ENCODE measurements at places on chromosomes 11 and 22.

DNA sequence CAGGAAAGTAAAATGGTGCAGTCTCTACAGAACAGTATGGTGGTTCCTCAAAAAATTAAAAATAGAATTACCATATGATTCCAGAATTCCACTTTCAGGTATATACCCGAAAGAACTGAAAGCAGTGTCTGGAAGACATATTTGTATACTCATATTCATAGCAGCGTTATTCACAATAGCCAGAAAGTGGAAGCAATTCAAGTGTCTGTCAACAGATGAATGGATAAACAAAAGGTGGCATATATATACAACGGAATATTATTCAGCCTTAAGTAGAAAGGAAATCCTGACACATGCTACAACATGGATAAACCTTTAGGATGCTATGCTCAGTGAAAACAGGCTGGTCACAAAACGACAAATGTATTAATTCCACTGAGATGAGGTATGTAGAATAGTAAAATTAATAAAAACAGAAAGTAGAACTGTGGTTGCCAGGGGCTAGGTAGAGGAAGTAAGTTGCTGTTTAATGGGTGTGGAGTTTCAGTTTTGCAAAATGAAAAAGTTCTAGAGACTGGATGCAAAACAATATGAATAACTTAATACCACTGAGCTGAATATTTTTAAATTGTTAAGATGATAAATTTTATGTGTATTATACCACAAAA lies 14.5 kb downstream of the SAA1 start:
- no peak for DNase-seq

- DNase-seq: no peak
Observed at GRCh38 chr11:30016588-30017363, at the start of gene KCNA4. KCNA4 (minus strand) TSS chr11:30017030; CDS start chr11:30012678, 4,352 bp downstream.

DNA sequence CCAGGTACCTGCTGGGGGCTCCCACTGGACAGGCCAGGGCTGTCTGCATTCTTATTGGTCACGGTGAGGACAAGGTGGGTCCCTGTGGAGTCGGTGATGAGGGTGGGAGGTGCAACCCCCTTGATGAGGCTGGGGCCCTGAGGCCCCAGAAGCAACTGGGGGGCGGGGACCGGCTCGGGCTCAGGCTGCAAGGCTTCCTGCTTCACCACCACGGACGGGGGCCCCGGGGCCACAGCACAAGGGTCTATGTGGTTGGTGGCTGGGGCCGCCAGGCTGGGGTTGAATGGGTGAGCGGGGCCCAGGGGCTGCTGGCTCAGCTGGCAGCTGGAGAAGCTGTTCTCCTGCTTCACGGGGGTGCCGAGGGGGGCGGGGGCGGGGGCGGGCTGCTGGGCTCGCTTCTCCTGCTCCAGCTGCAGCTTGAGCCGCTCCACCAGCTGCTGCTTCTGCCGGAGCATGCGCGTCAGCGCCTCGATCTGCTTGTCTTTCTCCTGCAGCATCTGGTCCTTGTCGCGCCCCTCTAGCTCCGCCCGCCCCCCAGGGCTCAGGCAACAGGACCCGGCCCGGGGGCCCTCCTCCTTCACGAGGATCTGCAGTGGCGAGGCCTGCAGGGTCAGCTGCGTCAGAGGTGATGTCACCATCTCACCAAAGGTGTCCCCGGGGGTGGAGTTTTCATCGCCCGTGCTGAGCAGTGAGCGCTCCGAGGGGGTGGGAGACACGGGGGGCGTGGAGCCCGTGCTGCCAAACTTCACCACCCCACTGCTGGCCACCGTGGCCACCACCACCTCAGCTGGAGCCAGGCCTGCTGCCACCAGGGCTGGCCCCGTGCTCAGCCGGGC lies 48.2 kb downstream of the SGSM3 start:
- DNase-seq: no peak

DNA sequence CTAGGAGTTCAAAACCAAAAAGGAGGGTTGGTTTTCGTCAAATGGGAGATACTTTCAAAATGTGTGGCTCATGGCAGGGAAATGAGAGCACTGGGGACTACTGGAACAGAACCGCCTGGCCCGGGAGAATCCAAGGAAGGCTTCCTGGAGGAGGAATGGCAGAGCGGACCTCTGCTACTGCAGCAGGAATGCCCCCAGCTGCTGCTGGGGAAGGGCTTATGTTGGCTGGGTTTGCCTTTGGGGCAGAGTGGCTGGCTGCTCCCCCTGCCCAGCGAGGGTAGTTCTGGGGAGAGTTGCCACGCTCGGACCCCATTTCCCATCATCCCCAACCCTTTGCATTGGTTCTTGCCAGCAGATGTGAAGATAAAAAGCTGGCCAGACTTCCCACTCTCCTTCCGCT lies 10.6 kb upstream of the APOBEC3A start:
- DNase-seq: no peak

DNA sequence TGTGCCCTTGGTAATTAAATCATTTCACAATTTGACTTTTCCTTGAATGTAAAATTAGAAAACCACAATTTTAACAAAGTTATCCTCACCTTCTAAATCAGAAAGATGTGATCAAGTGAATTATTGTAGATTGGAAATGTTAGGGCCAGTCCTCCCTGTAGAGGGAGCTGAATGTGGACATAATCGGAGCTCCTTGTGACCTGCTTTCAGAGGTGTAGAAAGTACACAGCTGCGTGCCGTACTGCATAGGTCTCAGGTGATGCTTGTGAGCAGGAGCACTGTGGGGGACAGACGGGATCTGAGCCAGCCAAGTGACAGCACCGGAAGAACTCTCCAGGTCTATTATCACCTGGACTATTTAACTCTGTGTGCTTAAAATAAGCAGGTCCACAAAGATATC lies 338.0 kb downstream of the AASDHPPT start:
- no peak for DNase-seq

DNA sequence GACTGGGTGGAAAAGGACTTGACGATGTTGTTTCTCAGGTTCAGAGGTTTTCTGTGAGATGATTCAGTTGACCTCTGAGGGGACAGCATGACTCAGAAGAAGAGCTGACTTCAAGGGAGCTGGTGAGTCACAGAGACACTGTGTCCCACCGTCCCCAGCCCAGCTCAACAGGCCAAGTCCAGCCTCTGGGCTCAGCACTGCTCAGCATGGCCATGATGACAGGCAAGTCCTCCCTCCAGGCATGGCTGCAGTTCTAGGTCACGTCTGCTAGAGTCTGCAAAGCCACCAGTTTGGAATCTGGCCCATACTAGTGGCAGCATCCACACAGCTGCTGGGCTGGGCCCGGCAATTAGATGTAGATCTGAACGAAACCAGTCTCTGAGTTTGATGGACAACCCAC lies 12.9 kb downstream of the TRIM29 start:
- DNase-seq: no peak

GRCh38 chr22:46773076-46773475 lies 10.6 kb downstream of the TBC1D22A start:
- no peak for DNase-seq

GRCh38 chr11:59671471-59671870 lies 2.6 kb upstream of the PATL1 start:
- no peak for DNase-seq

- DNase-seq: no peak
Observed at GRCh38 chr11:17014833-17015626, 816 bp upstream of the PLEKHA7 start.

GRCh38 chr11:112617977-112618826 lies 343.0 kb upstream of the NCAM1 start:
- no peak for DNase-seq

DNA sequence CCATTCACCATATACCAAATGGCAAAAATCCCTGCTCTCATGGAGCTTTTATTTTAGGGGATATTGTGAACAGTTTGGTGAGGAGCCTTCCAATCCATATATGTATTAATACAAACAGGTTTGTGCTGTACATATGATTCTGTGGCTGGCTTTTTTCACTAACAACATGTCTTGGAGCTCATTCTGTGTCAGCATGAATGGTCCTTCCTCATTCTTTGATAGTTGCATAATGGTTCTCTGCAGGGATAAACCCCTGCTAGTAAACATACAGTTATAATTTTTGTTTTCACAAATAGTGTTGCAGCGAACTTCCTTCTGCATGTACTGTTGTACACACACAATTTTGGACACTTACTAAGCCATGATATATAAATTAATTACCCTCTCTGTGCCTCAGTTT lies 8.3 kb downstream of the PRR5L start:
- DNase-seq: no peak

- DNase-seq: no peak
Observed at GRCh38 chr11:61045271-61045670, 57.0 kb upstream of the CD5 start.

DNA sequence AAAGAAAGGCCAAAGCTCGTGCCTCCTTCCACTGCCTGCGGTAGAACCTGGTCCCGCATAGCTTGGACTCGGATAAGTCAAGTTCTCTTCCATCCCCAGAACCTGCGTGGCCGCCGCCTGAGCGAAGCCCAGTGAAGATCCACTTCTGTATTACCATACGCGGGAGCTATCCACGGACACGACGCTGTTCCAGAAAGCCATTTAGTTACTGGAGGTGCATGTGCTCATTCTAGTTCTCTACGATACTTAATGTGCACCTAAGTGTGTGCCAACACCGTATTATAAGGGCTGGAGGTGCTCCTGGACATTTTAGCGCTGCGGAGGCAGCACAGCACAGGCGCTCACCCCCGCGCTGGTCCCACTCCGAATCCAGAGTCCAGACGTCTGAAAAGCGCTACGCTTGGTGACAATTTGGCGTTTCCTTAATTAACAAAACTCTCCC lies 1.4 kb downstream of the WT1 start:
- DNase-seq: no peak

DNA sequence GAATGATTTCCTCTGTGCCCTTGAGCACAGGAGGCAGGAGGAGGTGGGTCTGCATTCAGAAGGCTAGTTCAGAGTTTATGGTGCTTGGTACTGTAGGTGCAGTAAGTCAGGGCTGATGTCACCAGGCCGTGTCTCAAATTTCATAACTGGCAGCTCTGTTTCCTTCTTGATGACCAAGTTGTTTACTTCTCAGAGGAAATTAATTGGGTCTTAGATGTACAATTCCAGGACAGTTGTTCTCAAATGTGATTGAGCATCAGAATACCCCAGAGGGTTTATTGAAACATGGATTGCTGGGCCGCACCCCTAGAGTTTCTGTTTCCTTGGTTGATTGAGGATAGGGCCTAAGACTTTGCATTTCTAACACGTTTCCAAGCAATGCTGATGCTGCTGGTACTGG lies 6.2 kb downstream of the AMOTL1 start:
- DNase-seq: no peak

GRCh38 chr11:65293909-65294381 lies 20.7 kb upstream of the CDC42EP2 start:
- no peak for DNase-seq

DNA sequence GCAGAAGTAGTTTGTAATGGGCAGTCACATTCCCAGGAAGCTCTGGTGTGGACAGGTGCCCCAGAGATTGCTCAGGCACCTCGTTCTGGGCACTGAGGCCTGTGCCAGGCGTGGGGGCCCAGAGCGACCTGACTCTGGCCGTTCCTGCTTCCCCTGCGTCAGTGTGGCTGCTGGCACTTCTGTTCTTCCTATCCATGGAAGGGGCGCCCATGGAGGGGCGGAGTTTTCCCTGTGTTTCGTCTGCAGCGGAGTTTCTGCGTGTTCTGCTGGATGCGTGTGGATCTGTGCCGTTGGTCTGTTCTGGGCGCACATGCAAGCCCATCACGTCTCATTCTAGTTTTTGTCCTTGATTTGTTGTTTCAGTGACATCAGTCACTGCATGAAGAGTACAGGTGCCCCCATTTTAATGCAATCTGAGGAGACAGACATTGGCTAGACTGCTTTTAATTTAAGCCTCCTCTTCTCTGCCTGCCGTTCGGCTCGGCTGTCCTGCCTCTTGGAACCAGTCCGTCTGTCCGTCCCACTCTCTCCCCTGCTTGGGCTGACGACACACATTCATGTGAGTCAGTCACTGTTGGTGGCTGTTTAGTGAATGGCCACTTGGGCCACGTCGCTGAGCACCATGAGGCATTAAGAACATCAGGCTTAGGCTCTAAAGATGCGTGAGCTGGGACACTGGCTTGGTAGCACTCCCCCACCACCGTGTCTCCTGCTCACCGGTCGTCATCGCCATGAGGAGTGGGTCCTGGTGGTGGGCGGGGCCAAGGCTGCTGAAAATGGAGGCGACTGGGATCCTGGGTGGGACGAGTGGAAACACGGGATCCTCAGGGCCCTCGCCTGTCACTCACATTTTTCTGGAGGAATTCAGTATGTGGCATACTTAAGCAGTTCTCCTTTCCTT lies 255.8 kb downstream of the TBC1D22A start:
- no peak for DNase-seq

DNA sequence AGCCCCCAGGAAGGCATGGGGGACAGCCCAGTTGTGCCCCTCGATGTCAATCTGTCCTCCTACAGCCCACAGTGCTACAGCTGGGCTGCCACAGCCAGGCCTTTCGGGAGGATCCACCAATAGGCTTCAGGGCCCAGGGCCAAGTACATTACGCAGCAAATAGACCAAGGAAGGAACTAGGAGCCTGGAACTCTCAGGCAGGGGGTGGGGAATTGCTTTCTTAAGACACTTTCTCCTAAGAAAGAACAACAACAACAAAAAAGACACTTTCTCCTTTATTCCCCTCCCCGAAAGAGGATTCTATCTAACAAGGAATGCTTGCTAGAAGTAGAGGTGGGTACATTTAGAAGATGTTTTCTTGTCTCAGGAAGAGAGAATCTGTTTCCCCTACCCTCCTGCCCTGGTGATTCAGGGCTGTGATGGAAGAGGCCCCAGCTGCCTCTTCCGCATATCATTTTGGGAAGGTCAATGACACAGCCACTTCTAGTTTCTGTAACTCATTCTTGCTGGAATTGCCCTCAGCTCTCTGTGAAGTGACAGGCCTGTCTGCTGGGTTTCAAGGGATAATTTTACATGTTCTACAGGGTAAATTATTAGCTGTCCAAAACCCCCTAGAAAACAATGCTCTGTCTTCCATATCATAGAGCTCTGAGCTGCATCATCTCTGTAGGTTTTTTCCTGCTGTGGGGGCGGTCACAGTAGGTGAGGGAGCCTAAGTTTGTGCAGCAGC lies 6.0 kb upstream of the MALAT1 start:
- no peak for DNase-seq

DNA sequence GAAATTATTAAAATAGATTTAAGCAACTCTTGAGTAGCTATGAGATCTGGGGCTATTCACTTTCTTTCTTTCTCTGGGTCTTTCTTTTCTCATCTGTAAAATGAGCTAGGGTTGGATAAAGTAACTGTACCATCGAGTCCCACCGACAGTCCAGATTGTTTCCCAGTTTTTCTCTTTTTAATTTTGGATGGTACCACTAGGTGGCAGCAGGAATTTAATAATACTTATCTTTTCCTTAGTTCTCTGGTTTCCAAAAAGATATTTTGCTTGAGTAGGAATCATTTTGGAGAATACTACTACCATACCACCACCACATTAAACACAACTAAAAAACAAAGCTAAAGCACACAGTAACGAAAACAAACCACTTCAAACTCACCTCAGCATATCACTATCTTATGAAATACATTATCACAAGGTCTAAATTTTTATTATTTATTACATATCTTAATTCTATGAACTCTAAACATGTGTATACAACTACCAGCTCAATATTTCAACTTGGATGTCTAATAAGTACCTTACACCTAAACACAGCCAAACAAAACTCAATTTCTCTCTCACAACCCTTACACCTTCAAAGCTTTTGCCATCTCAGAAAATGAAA lies 584.0 kb downstream of the KCNA4 start:
- DNase-seq: no peak

- DNase-seq: no peak
Observed at GRCh38 chr11:16917941-16918340, 96.3 kb downstream of the PLEKHA7 start.

All from activated naive CD4-positive, alpha-beta T cell (primary cell).